ENCODE measurements at places on chromosomes 4 and X.

GRCh38 chrX:130091980-130092522 is 18.2 kb downstream of the ELF4 start:
- peak; percentile 89 for DNase-seq

DNA sequence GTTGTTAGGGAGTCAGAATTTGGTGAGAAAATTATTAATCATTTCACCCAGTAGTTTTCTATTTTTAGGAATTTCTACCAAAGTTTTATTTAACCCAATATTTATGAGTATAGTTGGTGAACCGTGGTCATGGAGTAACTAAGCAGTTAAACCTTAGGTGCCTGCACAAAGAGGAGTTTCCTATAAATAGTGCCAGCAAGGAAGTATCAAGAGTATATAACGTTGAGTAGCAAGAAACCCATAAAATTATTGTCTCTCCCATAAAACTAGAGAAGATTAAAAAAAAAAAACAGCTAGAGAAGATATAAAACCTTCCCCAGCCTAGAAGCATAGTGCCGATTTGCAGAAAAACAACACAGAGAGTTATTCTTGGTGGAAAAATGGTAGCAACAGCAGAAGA is 158.9 kb downstream of the PRDM5 start:
- DNase-seq = no peak

- no peak for DNase-seq
These were observed 473.8 kb downstream of the IL15 start for GRCh38 chr4:142110136-142110535.

- DNase-seq = no peak
These were observed 223.8 kb upstream of the TAPT1 start for GRCh38 chr4:16450031-16450430.

GRCh38 chr4:182745237-182745636 is 171.9 kb downstream of the DCTD start:
- no peak for DNase-seq

- no peak for DNase-seq
These were observed 66.3 kb downstream of the DCUN1D4 start for GRCh38 chr4:51909236-51909703.

DNA sequence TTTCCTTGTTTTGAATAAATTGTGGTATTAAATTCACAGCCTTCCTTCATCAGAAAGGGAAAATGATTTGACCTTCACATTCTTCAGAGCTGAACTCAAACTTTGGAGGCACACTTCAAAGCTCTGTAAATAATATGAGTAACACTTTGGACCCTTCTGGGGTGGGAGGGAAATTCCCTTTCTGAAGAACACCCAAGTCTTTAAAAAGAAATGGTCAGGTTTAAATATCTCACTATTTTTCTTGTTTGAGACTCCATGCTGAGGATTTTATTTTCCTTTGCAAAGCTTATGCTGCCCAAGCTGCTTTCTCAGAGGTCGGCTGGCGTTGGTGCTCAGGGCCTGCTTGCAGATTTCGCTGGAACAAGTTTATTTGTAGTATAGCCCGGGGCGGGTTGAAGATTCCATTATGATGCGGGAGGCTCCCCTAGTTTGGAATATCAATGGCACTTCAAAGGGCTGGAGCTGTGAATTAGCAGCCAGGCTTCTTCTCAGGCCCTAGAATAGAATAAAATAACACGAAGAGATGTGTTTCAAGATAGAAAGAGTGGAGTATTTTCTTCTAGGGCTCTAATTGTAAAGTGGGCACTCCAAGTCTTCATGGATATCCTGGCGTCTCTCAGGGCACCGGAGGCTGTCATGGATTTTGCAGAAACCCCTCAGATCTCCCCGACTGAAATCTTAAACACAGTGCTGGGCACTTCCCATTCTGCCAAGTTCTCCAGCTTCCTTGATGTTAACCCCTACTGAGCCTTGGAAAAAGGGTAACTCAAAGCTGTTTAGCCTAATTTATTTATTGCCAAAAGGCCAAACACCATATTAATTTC is 315.6 kb downstream of the GPAT3 start:
- no peak for DNase-seq

DNA sequence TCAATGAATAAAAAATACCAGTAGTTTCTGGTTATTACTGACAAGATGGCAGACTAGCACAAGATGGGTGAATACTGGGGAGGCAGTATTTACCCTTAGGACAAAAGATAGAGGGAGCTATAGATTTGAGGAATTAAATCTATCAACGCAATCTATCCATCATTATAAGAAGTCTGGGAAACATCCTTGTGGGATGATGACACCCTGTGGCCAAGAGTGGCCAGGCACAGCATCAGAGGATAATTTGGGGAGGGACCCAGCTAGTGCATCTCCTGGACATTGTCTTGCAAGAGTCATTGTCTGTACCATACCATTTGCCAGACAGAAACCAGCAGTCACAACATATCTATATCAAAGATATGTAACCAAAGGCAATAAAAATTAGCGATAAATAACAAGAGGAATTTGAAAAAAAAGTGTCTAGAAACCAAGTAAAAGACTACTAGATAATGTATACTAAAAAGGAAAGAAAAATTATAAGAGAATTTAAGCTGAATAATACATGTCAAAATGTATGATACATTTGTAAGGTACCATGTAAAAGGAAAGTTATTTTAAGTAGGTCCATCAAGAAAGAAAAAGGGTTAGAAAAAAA is 22.9 kb downstream of the KCTD8 start:
- DNase-seq = no peak

DNA sequence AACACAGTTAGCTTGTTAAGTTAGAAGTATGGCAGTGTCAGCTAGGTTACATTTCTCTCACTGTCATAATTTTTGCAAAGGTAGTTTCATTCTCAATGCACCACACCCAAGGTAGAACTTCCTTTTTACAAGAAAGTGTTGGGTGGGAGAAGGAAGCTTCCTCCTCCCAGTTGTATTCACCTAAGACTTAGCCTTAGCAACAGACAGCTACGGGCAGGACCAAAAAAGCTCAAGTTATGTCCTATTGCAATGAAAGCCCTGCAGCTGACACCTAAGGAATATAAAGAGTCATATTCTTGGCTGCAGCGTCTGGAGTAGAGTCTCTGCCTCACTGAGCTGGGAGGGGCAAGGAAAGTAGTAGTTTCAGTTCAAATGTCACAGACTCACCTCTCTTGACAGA is 25.1 kb upstream of the PRDM8 start:
- DNase-seq = no peak

- no peak for DNase-seq
These were observed 130.0 kb upstream of the LNX1 start for GRCh38 chr4:53721263-53721662.

DNA sequence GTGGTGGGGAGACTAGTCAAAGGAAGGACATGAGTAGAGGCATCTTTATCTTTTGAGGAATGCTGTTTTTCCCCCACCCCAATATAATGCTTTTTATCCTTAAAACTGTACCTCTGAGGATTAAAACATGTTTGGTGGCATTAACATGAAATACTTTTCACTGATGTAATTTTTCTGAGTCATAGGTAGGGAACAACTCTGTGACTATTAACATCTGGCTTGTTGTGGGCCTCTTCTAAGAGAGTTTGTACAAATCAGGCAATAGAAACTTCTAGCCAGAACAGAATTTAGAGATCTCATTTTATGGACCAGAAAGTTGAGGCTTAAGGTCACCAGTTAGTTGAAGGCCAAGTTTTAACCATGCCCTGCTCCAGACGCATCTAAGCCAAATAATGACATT is 207.6 kb downstream of the SOX3 start:
- no peak for DNase-seq

DNA sequence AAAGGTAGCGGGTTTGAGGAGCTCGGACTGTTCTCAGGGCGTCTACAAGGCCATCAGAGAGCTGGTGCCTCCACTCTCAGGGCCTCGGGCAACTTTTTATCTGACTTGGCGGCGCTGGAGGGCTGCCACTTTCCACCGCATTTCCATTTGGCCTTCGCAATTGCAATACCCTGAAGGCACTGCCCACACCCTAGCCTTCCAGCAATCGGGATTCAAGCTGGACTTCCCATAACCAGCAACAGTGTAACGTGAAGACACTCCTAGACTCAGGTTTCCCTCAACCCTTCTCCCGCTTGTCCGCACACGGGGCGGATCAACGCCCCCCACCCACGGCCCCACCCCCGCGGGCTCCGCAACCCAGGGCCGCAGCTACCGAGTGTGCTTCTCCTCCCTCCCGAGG is 50.2 kb upstream of the BCOR start:
- DNase-seq = no peak

DNA sequence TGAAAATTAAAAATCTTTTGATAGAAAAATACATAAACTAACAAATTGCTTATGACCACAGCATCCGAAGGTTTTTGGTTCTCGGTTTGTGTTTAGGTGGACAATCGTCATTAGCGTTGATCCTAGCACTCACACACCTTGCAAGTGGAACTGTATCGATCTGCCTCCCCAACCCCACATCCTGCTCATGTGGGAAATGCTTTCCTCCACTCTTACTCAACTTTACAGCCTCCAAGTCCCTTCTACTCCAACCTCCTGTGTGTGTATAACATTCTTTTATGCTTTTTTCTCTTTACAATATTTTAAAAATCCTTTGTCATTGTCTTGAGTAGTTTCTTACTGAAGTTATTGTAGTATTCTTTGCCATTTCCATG is 15.6 kb upstream of the TMEM131L start:
- no peak for DNase-seq

DNA sequence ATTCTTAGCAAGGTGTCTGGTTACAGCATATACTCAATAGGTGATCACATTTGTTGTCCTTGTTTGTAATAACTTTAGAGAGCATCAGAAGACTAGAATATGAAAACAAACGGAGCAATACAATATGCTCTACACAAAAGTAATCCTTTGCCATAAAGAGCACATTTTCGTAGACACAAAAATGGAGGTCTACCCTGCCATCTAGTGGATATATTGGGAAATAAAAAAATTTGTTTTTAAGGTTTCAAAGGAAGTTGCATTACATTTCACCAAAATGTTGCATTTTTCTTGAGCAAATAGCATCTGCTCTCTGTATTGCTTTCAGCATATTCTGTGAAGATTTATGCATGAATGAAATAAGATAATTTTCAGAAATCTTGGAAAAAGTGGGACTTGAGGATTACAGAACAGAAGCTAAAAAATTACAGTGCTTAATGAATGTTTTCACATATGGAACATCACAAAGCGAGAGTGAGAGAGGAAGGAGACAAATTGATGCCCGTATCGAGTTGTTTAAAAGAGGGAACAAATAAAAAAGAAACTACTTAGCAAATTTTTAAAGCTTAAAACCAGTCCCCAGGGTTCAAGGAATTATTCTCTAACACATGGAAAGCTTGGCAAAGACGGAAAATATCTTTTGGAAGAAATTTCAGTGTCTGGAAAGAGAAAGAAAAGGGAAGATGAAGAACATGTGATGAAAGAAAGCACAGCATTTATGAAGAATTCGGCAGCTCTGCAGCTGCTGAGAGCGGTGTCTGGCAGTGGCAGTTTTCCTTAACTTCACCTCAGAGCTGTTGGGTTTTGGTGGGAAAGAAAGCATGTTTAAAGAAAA is 390.1 kb downstream of the ANKRD50 start:
- DNase-seq = no peak

- peak; percentile 61 for DNase-seq
These were observed 30.7 kb upstream of the SPON2 start for GRCh38 chr4:1203026-1203616.

- no peak for DNase-seq
These were observed 38.5 kb downstream of the LRBA start for GRCh38 chr4:150976478-150977118.

DNA sequence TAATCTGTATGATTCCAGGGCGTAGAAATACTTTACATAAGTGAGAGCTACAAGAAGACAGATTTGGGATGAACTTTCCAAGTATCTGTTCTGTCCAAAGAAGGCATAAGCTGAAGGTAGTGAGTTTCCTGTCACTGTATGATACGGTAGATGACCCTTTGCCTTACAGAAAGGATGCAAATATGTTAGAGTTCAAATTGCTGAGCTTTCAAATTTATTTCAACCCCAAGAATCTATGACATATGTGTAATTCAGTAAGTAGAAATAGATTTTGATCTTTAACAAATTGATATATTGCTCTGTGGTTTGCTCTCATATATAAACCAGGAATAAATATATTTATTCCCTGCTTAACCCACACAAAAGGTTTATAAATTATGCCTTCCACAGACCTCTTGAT is 16.5 kb downstream of the DIPK2B start:
- DNase-seq = no peak
